Tibial artery (tissue), 4 donors: ENCODE measurements at places on chromosomes 5 and 9.
A peak's percentile ranks its signal among the peaks of the same experiment; 100 is the strongest.

GRCh38 chr5:107404595-107405374 is 266.0 kb downstream of the EFNA5 start:
- no peak for DNase-seq

DNA sequence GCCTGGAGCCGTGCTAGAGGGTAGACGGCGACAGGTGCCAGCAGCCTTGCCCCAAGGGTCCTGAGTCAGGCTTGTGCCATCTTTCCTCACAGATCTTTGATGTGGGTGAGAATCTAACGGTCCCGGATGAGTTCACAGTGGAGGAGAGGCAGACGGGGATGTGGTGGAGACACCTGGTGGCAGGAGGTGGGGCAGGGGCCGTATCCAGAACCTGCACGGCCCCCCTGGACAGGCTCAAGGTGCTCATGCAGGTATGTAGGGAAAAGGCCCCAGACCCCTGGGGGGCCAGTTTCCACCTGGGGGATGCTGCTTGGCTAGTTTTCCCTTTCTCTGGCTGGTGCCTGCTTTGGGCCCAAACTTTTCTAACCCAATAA is 24.0 kb downstream of the PTGES2 start:
- no peak for DNase-seq

GRCh38 chr5:147515269-147515668 is 5.4 kb upstream of the DPYSL3 start:
- no peak for DNase-seq

GRCh38 chr9:129398961-129399633 is 221.0 kb upstream of the IER5L start:
- DNase-seq = no peak

- no peak for DNase-seq
Measured at GRCh38 chr5:134103397-134103796, 11.1 kb upstream of the TCF7 start.

DNA sequence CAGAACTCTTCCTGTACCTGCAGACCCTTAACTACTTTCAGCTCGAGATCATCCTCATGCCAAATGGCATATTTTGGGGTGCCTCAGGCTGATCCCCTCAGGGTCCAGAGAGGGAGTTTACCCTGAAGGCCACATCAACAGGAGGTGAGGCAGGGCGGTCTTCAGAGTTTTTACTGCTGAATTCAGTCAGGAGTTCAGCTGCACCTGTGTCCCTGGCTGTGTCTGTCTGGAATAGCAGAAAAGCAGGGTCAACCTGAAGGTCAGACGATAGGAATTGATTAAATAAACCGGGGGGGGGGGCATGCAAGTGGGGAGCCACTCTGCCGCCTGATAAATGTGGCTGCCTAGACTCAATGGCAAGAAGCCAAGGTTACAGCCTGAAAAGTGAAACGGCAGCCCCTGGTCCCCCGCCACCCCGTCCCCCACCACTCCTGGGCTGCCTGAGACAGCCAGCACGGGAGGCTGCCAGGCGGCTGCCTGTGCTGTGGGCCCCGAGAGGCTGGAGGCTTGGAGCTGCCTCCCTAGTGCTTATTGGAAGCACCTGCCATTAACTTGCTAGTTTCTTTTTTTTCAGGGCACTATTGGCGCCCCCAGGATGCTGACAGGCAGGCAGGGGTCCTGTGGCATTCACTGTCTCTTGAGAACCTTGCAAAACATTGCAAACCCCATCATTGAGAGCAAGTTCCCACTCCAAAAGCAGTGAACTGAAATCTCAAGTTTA is 182.7 kb upstream of the PPP1R26 start:
- DNase-seq = no peak

GRCh38 chr9:93824386-93825294 is 130.5 kb downstream of the BARX1 start:
- no peak for DNase-seq

DNA sequence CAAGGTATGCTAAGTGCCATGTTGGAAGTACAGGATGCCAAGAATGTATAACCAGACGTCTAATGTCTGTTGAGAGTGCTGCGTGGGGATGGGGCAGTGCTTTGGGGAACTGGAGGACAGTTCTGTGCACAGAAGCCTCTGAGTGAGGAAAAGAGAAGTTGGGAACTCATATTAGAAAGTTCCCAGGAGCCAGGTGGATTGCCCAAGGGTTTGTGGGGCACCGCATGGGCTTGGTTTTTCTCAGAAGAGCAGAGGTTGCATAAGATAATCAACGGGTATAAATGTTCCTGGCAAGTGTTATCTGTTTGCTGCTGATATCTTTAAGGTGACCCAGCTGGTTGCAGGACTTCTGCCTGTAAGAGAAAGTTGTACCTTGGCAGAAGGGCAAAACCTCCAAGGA is 13.1 kb downstream of the HRH2 start:
- DNase-seq = no peak

GRCh38 chr9:35847792-35848572 is 19.0 kb downstream of the TMEM8B start:
- peak; percentile 53 for DNase-seq

- no peak for DNase-seq
Measured at GRCh38 chr9:17065062-17065461, 69.8 kb upstream of the CNTLN start.

DNA sequence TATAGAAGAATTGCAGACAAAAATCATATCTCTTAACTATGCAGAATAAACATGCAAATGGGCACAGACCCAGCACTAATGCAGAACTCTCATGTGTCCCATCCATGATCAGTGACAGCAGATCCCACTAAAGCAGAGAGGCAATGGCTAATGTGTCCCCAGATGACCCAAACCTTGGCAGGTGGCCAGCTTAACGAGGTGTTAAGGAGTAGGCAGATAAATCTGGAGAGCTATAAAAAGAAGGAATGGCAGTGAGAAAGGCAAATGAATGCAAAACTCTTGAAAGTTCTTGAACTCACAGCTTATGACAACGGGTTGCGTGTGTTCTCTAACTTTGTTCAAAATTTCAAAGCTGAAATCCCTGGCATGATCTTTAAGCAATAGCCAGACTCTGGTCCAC is 265.4 kb downstream of the RASEF start:
- no peak for DNase-seq
